ENCODE measurements at places on chromosomes 4 and X.

DNA sequence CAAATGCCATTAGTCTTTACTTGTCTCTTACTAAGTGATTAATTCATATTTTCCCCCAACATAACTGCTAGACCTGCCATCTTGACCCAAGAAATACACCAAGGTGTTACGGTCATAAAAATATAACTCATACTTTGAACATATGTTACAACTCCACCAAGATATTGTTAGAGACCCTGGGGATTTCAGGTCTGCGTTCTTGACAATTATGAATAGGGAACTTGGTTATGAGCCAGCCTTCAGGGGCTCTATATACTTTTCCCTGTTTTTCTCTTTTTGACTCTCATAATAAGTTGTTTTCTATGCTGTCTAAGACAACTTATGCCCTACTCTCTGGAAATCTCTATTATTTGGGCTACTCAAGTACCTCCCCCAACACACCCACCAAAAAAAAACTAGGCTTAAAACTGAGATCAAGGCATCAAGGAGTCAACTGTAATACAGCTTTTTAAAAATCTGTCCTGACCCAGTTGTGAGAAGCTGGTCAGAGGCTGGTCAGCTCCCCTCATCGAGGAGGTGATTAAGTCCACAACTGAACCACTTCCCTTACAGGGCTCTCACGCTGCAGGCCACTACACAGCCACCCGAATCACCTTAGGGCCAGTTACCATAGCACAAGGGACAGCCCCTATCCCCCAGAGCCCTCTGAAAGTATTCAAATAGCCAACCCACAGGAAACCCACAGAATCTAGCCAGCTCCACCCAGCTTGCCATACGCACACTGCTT is 10.5 kb upstream of the TLR3 start:
- no peak for DNase-seq

DNA sequence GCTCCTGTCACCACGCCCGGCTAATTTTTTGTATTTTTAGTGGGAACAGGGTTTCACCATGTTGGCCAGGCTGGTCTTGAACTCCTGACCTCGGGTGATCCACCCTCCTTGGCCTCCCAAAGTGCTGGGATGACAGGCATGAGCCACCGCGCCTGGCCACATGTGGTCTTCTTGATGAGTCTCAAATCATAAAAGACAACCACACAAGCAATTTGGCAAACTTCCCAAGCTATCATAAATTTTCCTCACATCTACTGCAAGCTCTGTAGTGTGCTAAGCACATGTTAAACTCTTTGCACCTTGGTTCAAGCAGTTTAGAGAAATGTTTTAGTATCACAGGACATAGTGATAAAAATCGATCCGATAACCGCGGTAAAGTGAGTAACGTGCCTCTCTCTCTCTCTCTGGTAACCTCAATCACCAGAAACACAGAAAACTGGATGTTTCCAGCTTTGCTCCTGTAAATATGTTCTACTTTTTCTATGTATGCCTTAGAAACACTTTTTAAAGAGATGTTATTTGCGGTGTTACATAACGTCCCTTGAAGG is 256.8 kb downstream of the DHRSX start:
- DNase-seq, result no peak

DNA sequence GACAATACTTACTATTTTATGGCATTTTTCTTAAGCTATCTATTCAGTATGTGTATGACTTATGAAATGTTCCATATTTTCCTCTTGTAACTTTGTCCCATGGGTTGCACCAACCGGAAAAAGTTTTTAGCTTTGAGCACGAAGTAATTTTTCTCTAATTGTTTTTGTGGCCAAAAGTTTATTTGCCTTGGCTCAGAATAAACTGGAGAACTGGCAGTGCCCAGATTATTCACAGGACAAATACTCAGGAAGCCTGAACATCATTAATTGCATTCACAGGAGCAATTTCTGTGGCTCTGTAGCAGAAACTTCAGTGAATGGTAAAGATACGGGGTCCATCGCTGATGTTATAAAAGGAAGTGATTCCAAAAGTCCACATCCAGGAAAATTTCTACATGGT is 184.5 kb downstream of the ARHGAP10 start:
- no peak for DNase-seq

DNA sequence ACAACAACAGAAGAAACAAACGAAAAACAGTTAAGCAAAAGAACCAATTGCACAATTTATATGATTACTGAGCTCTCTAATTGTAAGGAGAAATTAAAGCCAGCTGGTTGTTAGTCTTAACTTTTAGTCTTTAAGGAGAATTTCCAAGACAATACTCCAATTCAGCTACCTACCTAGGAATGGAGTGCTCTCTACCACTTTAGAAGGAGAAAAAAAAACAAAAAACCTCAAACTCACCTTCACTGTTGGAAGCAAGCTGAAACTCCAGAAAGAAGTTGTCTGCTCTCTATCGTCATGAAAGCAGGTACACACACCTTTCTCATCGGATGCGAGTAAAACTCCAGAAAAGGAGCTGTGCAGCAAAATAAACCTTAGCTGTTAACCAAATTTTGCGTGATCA is 86.1 kb upstream of the NPY2R start:
- DNase-seq, result no peak

DNA sequence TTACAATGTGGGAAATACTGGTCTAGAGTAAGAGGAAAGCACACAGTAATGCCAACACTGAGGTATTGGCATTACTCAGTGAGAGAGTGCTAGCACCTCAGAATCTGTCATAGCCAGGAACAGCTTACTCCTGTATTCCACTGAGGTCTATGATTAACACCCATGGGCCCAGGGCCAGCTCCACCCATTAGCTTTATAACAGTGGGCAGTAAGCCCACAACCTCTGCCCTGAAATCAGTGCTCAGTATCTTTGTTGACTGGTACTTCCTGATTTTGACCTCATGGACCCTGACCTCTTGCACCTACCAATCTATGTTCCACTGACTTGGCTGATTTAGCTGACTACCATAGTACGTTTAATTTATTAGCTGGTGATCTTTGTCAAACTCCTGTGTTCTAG is 56.1 kb downstream of the LANCL3 start:
- no peak for DNase-seq

- no peak for DNase-seq
Measured at GRCh38 chr4:173269280-173269679, 64.9 kb downstream of the HMGB2 start.

- no peak for DNase-seq
Measured at GRCh38 chr4:3391422-3391821, 50.3 kb upstream of the HGFAC start.

DNA sequence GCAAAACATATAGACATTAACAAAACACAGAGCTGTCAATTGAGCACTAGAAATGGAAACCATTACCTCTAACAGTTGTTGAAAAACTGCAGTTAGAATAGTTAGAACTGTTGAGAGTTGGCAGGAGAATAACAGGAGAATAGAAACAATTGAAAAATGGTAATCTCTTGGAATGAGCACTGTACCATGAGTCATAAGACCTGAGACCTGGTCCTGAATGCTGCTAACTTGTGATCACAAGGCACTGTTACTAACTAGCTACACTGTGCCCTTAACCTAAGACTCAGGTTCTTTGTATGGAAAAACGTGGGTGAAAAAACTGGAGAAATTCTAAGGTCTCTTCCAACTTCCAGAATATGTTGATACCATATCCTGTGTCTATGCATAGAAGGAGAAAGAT is 29.3 kb downstream of the FAM114A1 start:
- no peak for DNase-seq

DNA sequence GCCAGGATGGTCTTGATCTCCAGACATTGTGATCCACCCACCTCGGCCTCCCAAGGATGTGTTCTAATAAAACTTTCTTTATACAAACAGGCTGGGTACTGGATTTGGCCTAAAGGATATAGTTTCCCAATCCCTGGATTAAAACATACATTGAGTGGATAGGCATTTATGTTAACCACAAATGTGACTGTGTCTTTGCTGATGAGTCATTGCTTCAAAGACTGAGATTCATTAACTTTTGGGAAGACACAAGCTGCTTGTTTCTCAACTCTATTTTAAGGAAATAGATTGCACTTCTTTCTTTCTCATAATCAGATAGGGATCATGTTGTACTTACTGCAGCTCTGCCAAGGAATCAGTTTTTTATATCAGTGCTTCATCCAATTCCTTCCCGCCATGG is 131.3 kb upstream of the AGA start:
- DNase-seq, result no peak

GRCh38 chrX:41922431-41923151 is 763 bp downstream of the CASK start:
- peak; percentile 8 for DNase-seq

GRCh38 chr4:97867557-97868091 is 275.7 kb downstream of the STPG2 start:
- no peak for DNase-seq
